ENCODE measurements at places on chromosomes 1 and 21.

DNA sequence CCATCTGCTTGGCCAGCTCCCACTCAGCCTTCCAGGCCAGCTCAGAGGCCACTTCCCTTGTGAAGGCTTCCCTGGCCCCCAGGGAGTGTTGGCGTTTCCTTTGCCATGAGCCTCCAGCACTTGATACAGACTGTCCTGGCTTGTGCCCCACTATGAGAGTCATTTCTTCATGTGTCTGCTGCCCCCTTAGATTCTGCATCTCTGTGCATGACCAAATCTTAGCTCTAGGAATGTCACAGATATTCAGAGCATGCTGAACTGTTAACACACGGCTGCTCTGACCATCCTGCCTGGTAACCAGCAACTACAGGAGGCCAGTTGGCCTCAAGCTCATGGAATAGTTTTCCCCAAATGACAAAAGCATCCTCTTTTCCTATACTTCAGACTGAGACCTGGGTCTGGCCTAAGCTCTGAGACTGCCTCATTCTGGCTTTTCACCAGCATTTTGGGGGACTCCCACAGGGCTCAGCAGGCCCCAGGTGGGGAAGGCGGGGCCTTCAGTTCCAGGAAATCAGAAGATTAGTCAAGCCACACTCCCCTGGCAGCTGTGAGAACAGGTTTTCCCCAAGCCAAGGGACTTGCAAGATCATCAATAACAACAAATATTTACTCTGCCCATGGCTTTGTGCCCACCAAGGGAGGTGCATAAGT is 182.6 kb upstream of the EDN2 start:
- peak; percentile 79 for DNase-seq

DNA sequence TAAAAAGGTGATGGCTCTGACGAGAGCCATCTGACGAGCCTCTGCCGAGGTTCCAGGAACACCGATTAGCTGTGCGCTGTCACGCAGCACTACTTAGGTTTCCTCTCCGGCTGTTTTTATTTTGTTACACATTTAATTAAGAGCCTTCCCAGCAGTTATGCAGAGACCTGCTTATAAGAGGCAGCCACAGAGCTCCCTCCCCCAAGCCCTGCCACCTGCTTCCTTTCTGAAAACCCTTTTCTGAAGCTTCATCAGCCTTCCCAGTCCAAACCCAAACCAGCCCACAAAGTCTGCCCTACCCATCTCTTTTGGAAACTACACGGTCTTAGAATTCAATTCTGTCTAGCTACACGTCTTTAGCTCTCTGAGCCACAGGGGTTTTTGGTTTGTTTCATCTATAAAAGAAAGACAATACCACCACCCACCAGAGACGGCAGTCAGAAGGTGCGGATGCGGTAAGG is 49.1 kb downstream of the ERI3 start:
- peak; percentile 51 for DNase-seq

- no peak for DNase-seq
These were observed 14.2 kb upstream of the ADORA1 start for GRCh38 chr1:203113308-203113707.

DNA sequence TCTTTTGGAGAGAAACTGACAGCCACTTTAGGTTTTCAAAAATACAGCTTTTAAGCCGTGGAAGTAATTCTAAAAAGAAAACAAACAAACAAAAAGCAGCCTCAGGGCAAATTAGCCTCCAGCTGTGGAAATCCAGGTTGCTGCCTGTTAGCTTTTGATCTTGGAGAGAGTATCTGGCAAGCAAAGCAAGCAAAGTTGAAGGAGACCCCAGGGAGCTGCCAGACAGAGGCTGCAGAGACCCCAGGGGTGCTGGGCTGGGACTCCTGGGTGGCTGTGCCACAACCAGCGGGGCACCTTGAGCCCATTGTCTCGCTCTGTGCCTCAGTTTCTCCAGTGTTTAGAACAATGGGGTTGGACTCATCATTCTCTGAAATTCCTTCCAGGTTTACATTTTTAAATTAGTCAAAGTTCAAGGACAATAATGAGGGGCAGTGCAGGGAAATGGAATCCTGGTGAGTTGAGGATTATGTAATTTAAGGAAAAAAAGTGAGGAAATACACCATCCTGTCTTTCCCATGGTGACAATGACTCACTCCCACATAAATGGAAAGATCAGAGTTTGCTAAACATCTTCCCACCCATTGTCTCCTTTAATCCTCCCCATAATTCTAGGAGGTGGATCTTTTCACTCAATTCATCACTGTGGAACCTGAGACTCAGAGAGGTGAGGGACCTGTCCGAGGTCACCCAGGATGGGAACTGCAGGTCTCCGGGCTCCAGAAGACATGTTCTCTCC is 480.5 kb downstream of the MATN1 start:
- no peak for DNase-seq

DNA sequence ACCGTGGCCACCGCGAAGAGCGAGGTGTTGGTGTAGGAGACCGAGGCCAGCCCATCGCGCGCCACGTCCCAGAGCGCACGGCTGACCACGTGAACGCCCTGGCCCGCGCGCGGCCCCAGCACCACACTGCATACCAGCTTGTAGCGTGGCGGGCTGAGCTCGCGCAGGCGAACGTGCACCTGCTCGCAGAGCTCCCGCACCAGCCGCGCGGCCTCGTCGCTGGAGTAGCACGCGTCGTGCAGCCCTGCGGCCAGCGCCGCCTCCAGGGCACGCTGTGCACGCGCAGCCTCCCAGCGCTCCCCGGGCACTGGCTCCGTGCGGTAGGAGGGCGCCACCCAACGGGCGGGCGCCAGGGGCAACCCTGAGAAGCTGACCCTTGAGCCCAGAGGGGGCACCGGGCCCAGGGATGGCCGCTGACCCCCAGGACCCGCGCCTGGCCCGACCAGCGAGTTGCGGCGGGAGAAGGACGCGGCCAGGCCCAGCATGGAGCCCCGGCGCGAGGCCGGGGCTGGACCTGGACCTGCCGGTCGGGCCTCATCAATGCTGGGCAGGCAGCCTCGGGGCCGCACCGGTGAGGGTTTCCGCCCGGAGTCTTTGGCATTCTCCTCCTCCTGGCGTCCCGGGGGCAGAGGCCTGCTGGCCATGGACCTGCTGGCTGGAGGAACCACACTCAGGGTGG is 987 bp downstream of the DYNLT4 start:
- DNase-seq, result no peak

DNA sequence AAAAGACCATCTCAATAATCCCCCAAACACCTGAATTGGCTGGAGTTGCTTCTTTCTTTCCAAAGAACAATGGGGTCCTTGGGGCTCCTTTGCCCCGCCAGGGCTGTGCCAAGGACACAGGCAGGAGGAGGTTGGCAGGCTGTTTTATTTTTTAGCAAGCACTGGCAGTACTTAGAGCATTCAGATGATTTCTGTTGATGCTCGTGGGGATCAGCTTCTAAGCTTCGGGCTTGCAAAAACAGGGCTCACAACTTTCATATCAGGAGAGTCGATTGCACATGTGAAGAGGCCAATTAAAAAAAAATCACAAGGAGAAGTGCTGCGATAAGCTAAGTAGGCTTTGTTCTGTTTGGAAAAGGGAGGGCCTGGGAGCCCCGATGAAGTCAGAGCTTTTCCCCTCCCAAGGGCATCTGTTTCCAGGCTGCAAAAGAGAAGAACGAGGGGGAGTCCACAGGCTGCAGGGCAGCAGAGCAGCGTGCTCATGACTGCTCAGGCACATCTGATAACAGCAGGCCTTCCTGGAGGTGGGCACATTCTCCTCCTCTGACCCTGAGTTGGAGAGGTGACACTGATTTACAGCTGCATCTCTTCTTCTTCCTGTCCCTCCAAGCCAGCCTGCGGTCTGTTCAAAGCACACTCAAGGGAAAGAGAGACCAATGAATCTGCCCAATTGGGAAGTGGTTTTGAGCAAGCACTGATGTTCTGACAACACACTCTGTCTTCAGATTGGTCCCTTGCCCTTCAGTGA is 27.3 kb upstream of the BCAR3 start:
- peak; percentile 27 for DNase-seq

- no peak for DNase-seq
These were observed 7.1 kb upstream of the PLPP3 start for GRCh38 chr1:56586502-56586901.
